ENCODE measurements at places on chromosomes 13 and 19.

DNA sequence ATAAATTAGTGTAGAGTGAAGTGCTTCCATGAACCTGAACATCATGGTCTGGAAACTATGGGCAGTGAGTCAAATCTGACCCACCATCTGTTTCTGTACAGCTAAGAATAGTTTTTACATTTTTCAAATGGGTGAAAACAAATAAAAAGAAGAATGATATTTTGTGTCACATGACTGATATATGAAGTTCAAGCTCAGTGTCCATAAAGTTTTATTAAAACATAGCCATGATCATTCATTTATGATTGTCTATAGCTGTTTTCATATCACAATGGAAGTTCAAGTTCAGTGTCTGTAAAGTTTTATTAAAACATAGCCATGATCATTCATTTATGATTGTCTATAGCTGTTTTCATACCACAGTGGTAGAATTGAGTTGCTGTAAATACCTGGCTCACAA, 42.7 kb downstream of the ZNF333 start:
- DNase-seq = no peak

GRCh38 chr19:42658076-42658475, 63.4 kb upstream of the CEACAM8 start:
- DNase-seq = no peak

DNA sequence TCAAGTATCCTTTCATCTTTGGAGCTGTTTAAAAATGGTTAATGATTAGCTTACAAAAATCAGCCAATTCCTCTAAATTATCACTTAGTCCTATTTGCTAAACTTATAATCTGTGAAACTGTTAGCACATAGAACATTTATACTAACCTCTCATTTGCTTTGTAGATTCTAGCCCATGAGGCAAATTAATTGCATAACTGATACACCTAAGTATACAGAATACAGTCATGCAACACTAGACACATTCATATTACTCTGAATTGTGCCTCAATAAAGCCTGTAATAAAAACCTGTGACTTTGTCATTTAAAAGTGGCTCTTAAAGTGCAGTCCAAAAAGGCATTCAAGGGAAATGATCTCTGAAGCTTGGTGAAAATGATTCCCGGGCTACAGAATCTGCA, 21.0 kb downstream of the SERPINE3 start:
- DNase-seq = no peak

- DNase-seq = no peak
Observed at GRCh38 chr13:31485183-31485582, 254.1 kb upstream of the RXFP2 start.

DNA sequence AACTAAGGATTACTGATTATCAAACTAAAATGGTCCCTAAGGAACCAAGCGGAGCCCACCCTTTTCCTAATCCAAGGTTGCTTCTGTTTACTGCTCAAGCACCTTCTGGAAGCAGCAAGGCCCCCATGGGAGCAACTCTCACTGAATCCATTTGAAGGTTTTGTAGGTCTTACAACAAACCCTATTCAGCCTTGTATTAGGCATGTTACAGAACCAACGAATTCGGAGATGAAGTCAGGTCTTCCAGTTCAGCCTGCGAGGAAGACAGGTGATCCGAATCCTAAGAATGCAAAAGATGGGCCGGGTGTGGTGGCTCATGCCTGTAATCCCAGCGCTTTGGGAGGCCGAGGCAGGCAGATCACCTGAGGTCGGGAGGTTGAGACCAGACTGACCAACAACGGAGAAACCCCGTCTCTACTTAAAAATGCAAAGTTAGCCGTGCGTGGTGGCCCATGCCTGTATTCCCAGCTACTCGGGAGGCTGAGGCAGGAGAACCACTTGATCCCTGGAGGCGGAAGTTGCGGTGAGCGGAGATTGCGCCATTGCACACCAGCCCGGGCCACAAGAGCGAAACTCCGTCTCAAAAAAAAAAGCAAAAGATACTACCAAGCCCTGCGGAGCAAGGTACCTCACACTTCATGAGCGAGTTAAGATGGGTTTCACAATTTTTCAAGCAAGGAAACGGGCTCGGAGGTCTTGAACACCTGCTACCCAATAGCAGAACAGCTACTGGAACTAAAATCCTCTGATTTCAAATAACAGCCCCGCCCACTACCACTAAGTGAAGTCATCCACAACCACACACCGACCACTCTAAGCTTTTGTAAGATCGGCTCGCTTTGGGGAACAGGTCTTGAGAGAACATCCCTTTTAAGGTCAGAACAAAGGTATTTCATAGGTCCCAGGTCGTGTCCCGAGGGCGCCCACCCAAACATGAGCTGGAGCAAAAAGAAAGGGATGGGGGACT, 609 bp downstream of the ZAR1L start:
- DNase-seq = no peak

GRCh38 chr19:17394891-17395415, 957 bp upstream of the CCDC194 start:
- DNase-seq = no peak

DNA sequence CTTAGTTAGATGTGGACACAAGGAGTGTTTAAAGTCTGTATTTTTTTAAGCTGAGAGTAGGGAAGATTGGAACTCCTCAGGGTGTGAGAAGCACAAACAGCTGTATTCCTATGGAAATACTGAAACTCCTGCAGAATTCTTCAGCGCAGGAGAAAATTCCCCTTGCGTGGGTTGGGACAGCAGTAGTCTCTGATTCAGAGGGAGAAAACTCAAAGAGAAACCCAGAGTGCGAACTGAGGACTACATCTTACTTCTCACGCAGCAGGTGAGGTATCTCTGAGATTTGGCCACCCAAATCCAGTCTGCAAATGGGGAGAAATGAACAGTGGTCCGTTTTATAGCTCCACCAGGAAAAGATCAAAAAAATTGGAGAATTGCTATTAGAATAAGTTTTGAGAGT, 60.9 kb downstream of the FRY start:
- DNase-seq = no peak

DNA sequence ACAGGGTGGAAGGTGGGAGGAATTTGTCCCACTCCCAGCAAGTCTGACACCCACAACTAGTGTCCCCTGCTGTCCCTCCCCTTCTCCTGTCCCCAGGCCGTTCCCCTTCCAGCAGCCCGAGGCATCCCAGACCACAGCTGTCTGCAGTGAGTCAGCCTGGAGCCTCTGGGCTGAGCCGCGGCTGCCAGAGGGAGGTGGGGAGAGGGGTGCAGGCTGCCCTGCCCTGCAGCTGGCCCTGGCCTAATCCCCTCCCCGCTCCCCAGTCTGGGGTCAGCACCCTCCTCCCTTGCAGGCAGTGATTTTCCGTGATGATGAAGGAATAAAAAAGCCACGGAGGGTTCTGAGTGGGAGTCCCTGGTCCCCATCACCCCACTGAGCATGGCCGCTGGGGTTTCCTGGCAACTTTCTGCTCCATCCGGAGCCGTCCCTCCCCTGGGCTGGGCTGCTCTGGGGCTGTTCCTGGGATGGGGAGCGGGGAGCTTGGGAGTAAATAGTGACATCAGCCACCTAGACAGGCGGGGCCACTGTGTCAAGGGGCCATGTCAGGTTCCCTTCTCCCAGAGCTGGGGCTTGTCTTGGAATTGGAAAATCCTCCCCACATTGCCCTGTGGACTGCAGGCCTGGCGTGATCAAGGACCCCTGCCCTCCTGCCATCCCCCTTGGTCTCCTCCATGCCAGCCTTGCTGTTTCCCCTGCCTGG, 16.8 kb downstream of the SPC24 start:
- DNase-seq = peak; percentile 74

GRCh38 chr19:37304884-37305255, 66.0 kb upstream of the ZNF527 start:
- no peak for DNase-seq

DNA sequence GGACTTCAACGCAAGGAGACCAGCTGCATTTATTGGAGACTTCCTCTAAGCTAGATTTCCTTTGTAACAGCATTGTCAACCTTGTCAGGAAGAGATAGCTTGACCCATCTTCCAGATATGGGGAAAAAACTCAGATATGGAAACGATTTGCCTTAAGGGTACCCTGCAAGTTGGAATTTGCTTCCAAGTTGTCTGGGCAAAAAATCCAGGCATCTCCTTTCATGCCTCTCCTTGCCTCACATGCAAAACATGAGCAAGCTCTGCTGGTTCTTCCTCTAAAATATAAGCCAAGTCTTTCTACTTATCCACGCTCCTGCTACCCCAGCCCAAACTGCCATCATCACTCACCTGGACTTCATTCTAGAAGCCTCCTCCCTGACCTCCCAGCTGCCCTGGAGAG, 6.4 kb upstream of the DNMT1 start:
- no peak for DNase-seq

GRCh38 chr19:7540761-7541474, 5.4 kb downstream of the PNPLA6 start:
- DNase-seq = peak; percentile 43

- no peak for DNase-seq
Observed at GRCh38 chr13:97202761-97203160, 19.4 kb upstream of the MBNL2 start.

GRCh38 chr19:2543463-2544442, 67.8 kb downstream of the GADD45B start:
- DNase-seq = peak; percentile 94

- DNase-seq = no peak
Observed at GRCh38 chr13:53058065-53058679, 29.6 kb downstream of the OLFM4 start.

- peak; percentile 32 for DNase-seq
Observed at GRCh38 chr19:32876236-32876918, 6.8 kb upstream of the SLC7A9 start.

- DNase-seq = no peak
Observed at GRCh38 chr13:72390909-72391308, 336.5 kb downstream of the MZT1 start.

DNA sequence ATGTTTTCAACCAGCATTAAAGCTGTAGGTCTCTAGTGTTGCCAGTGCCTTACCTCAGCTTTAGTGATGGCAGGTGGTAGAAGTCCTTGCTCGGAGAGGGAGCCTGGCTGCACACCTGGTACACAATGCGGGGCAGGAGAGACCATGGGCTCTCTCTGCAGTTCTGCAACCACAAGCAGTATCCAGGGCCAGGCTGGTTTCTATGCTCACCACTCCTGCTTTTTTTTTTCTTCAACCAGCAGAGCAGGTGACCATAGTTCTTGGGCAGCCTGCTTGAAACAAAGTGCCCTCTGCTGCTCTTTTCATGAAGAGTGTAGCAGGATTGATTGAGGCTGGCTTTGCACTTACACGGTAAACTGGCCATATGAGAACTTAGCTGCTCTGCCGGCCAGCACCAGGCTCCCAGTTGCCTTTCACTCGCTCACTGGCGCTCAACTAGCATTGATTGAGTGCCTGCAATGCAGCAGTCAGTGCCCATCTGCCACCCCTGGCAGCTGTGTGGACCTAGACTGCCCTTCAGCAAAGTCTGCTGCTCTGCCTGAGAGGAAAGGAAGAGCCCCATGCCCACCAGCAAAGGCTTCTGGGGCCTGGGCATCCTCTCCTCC, 4.4 kb upstream of the CHAMP1 start:
- DNase-seq = no peak

DNA sequence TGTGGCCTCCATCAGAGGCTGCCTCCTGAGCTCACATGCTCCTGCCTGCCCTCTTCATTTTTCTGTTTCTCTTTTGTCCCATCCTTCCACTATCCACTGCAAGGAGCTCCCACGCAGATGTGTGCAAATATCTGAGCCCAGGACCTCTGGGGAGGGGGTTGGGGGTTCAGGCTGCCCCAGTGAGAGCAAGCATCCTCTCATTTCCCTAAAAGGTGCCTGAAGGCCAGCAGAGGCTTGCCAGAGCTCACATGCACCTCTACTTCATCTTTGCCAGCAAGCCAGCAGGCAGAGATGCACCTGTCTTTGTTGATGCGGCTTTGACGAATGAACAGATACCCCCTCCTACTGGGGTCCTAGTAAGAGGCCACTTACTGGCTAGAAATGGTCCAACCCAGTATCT, 128.8 kb downstream of the FGF9 start:
- no peak for DNase-seq

GRCh38 chr19:52351512-52351911, 15.5 kb downstream of the ZNF610 start:
- no peak for DNase-seq

GRCh38 chr13:59259165-59260000, 904.3 kb downstream of the DIAPH3 start:
- DNase-seq = no peak

All from ureter (tissue), 1 donor.